ENCODE measurements at places on chromosomes 1 and 21. TPM values are rescaled to one million over a fixed set of nuclear protein-coding genes. Genes with fewer than 3 reads are reported as not detected.
A peak's percentile ranks its signal among the peaks of the same experiment; 100 is the strongest.

GRCh38 chr21:20999659-21000058 lies 1.4 kb downstream of the NCAM2 start:
- no peak for DNase-seq

- no peak for DNase-seq
Observed at GRCh38 chr1:32774950-32775634, 42.1 kb downstream of the YARS1 start.

GRCh38 chr1:241640867-241641622 lies 876 bp upstream of the CHML start:
- no peak for DNase-seq

DNA sequence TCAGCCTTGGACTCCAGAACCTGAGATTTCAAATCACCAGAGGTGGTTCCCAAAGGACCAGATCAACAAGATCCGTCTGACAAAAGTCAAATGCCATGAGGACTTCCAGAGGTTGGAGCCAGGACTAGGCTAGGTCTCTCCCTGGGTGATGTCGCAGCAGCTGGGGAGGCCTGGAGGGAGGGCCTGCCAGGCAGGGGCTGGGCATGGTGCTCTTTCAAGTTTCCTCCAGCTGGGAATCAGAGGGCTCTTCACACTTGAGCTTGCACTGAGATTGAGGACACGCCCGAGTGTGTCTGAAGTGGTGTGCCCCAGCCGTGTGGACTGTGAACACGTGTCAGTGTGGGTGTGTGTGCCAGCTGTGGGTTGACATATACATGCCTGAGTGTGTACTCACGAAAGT lies 21.3 kb upstream of the RSPO1 start:
- no peak for DNase-seq

- no peak for DNase-seq
Observed at GRCh38 chr1:243943671-243944428, 93.8 kb upstream of the AKT3 start.

GRCh38 chr1:243658594-243659105 lies 191.4 kb downstream of the AKT3 start:
- DNase-seq = no peak

GRCh38 chr1:4700801-4701200 lies 46.4 kb downstream of the AJAP1 start:
- DNase-seq = no peak

GRCh38 chr1:192357924-192358323 lies 41.1 kb downstream of the RGS21 start:
- no peak for DNase-seq

DNA sequence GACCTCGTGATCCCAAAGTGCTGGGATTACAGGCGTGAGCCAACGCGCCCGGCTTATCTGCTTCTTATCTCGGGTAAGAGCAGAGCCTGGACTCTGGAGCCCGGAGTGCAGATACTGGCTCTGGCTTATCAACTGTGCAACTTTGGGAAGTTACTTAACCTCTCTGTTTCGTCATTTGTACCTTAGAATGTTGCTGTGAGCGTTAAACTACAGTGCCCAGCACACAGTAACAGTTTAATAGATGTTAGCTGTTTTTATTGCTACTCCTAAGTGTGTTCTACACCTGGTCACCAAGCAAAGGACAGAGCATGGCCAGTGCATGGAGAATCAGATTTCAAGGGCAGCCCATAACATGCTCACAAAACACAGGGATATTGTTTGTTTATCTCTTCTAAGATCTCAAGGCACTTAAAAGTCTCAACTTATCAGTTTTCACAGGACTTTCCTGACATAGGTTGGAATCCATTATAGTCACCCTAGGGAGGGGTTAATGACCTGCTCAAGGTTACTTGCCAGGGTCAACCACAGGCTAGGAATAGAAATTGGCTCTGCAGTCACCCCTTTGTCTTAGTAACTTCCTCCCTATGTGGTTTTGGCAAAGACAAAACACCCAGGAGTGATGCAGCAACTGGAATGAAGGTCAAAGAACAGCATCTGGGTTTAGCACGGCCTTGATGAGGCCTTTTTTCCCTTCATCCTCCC lies 22.5 kb upstream of the SRP9 start:
- no peak for DNase-seq

DNA sequence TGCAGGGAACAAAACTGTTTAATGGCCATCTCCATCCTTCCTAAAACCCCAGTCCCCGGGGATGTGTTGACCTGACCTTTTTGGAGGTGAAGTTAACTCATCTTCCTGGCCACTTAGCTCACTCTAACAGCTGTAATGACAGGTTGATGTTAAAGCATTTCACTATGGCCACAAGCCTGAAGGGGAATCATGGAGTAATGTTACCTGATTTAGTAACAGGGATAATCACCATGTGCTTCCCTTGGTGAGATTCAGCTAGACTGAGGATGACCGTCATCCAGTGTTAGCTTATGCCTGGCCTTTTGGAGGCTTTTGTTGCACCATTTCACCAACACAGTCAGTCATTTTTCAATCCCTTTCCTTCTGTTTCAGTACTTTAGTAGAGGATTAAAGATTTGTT lies 64.3 kb upstream of the RAVER2 start:
- DNase-seq = no peak

DNA sequence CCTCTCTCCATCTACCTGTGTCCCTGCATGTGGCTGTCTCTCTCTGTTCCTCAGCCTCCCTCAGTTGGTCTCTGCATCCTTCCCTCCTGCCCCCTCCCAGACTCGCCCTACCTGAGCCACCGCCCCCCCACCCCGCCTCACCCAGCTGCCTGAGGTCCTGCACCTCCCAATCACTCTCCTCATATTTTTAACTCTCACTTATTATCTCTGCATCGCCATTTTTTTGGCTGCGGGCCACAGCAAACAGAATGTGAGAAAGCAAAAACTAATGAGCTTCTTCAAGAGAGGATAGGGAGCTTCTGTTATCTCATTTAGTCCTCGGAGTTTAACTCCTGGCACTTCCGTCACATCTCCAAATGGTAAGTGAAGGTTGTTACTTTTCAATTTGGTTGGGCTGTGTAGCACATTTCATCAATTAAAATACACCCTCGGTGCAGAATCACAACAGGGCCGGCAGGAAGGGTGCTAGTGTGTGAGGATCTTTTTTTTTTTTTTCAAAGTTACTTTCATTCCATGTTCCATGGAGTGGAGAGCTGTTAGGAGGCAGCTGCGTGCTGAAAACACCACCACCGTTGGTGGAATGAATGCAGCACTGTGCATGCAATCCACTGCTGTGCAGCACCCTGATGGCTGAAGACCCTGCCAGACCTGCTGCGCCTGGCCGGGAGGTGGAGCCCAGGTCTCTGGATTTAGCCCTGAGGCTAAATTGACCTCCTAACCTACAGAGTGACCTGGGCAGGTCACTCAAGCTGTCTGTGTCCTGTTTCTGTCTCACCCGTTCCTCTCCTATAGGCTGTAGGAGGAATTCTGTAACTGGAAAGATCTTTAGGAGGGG lies 157.2 kb upstream of the NFIA start:
- DNase-seq = no peak

- DNase-seq = no peak
Observed at GRCh38 chr1:35536556-35537162, 20.5 kb downstream of the KIAA0319L start.

DNA sequence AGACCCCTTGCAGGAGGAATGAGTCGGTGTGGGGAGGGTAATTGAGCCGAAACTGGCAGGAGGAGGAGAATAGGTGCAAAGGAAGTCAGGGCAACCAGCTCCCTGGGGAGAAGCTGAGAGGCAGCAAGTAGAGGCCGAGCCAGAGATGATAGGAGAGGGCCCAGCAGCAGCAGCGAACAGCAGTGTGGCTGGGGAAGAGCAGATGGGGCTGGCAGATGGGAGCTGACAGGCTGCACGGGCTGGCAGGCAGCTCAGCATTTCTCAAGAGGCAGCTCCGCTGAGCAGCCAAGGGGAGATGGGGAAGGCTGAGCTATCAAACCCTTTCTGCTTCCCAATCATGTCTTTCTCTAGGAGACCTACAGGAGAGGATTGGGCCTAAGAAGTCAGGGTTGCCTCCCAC lies 158.2 kb downstream of the TRIM33 start:
- DNase-seq = peak; percentile 26

DNA sequence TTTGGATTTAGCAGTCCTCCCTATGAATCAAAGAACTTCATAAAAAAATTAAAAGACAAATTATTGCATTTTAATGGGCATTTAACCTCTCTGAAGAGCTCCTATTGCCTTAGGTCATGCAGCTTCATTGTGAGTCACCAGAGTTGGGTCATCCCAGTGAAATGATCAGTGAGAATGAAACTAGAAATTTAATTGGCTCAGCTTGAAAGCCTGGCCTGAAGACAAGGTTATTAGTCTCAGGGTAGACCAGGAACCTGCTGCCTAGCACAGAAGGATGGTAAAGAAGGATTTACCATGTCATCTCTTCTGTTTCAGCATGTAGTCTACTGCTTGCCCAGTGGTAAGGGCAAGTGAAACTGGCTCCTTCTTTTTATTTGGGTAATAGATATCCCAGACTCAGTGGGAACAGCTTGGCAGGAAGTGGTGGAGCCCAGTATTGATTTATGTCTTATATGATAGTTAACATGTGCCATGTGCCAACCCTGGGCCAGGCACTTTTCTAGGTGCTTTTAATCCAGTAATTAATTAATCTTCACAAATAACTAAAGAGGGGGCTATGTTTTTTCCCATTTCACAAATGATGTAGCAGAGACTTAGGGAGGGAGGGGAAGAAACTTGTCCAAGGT lies 23.6 kb downstream of the LAMC2 start:
- no peak for DNase-seq

DNA sequence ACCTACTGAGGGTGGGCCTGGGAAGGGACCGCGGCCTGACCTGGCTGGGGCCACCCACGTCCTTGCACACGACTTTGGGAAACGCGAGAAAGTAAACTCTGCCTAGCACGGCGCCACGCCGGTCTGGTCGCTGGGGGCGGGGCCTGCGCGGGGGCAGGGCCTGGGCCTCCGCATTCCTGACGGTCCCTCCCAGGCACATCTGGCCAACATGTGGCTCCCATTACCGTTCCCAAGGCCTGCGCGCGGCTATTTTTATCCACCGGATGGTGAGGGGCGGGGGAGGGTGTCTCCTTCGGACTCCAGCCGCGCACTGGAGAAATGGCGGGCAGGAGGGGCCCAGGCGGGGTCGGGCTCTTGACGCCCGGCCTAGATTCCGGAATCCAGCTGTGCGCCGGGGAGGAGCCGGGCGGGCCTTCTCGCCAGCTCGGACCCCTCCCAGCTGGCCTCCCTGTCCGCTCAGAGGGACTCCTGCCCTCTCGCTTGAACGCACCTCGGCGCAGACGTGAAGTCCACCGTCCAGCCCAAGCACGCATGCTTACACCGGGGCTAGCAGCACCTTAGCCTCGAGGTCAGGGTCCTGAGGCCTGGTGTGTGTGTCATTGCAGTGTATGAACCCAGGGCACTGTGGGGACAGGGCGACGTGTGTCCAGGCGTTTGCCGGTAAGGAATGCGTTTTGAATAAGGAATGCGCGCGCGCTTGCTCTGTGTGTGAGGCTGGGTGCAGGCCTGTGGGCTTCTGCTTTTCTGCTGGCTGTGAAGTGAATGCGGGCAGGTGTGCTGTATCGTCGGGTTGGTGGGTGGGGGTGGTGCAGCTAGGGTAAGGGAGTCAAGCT lies 2.1 kb downstream of the EVA1B start:
- peak; percentile 84 for DNase-seq

DNA sequence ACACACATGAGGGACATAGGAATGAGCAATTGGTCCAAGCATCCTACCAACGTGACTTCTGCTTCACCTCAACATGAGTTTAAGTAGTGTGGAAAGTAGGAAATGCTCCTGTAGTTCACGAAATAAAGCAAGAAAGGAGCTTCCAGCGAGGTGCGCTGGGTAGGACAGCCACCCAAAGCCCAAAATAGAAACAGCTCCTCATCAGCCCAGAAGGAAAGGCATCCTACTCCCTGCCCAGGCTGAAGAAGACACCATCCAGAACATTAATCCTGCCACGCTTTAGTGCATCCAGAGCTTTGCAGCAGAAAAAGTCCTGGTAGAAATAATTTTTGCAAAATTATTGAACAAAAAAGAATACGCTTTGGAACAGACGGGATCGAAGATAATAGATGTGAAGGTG lies 25.9 kb downstream of the CCDC185 start:
- DNase-seq = no peak

GRCh38 chr1:172914501-172915144 lies 136.1 kb downstream of the TNFSF18 start:
- DNase-seq = no peak

GRCh38 chr1:112524251-112524650 lies 15.5 kb downstream of the WNT2B start:
- no peak for DNase-seq

GRCh38 chr1:190975827-190976226 lies 498.2 kb upstream of the BRINP3 start:
- DNase-seq = no peak

The PLA2G2C gene
- not detected for total RNA-seq

The DNALI1 gene
- total RNA-seq = 1.2 TPM

The LCE3D gene
- not detected for total RNA-seq

The INTS7 gene
- 7.3 TPM for total RNA-seq

The KLHL17 gene
- 2.6 TPM for total RNA-seq

The NEXN gene
- total RNA-seq = 541 TPM

The RBM11 gene
- total RNA-seq = not detected

The AADACL4 gene
- total RNA-seq = not detected

The NES gene
- total RNA-seq = 72.6 TPM

The FCGR1A gene
- total RNA-seq = 0.75 TPM

The CLEC20A gene
- not detected for total RNA-seq

The SLC2A5 gene
- total RNA-seq = 12.8 TPM

The HHAT gene
- 0.12 TPM for total RNA-seq

The SMIM34 gene
- not detected for total RNA-seq

The IL23R gene
- total RNA-seq = not detected

The DNAJC16 gene
- total RNA-seq = 29.9 TPM

The DMAP1 gene
- 27.4 TPM for total RNA-seq

The NPHS2 gene
- not detected for total RNA-seq

Measured in psoas muscle (tissue), 8 donors.